ENCODE measurements at places on chromosomes 11 and 22. TPM values are rescaled to one million over a fixed set of nuclear protein-coding genes. Genes with fewer than 3 reads are reported as not detected.

TIMP3 gene
- total RNA-seq = 256 TPM

DNA sequence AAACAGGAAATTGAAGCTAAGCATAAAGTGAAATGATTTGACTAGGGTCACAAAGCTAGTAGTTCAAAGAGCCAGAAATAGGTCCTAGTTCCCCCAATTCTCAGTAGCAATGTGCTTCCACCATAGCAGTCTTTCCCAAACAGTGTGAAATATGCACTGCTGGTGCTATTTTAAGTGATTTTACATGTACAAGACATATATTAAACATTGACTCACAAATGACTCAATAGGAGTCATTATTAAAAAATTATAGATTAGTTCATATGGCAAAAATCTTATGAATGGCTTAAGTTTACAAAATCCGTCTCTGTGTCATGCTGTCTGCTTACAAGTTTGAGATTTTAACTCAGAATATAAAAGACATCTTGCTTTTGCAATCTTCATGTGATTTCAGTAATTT is 21.4 kb downstream of the KIF18A start:
- DNase-seq = no peak

DNA sequence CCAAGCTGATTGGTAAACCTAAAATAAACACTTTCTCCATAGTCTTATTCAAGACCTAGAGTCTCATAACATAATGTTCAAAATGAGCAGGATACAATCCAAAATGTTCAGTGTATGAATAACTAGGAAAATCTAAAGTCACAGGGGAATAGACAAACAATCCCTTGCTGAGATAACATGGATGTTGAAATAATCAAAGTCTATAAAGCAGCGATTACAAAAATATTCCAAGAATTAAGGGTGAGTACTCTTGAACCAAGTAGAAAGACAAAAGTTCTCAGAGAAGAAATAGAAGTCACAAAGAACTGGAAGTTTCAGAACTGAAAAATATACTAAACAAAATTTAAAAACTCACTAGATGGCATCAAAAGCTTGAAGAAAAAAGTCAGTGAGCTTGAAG is 561.0 kb downstream of the INSC start:
- no peak for DNase-seq

DNA sequence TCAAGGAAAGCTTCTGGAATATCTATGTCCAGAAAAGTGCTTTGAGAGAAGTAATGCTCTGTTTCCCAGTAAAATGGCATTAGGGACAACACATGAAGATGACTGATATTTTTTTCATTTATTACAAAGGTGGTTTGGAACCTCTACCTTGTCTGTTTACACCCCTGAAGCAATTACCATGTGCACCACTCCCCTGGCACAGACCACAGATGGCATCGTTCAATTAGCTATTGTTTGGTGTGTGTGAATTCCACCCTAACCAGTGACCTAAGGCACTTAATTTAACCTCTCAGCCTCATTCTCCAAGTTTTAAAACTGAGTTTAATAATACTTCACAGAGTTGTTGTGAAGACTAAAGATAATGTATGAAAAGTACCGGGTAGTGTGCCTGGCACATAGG is 127.6 kb upstream of the BMAL1 start:
- DNase-seq = no peak

DNA sequence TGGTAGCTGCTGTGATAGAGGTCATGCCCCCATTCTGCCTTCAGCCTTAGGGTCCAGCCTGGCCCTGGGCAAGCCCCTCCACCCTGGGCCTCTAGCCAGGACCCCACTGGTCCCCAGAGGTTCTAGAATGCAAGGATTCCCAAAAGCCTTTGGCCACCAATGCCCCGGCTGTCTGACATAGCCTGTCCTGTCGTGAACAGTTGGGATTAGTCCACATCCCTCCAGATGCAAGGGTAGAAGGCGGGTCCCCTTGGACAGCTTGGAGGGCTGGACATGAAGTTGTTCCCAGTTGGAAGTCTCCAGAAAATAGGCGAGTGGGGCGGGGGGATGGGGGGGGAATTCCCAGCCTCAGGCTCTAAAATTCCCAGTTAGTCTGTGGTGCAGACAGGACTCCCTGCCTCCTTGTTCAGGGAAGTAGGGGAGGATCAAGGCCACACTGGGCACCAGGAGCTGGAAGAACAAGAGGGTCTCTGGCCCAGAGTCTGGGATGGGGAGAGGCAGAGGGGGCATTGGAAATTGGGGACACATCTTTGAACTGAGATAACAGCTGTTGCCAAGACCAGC is 5.2 kb upstream of the ADORA2A start:
- DNase-seq = no peak

DNA sequence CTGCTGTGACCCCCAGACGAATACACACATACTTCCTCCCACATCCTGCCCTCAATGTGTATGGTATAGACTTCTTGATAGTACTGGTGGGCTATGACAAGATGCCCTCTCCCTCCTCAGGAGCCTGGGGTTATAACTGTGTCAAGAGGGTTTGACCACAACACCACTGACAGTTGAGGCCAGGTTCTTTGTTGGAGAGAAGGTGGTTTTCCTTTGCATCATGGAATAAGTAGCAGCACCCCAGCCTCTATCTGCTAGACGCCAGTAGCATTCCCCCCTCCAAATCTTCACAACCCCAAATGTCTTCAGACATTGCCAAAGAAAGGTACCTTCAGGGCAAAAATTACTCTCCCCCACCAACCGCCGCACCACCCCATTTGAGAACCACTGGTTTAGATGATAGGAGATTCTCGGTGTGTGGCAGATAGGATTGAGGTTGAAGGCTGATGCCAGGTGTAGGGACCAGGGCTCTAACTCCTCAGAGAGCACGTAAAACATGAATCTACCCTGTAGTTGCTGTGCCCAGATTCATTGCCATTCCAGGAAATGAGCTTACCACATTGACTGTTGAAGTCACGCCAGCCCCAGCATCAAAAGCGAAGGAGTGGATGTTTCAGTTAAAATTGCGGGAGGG is 5.5 kb upstream of the MYO18B start:
- no peak for DNase-seq

GRCh38 chr11:129574431-129574830 is 198.8 kb downstream of the BARX2 start:
- no peak for DNase-seq

- DNase-seq = peak; percentile 56
Measured at GRCh38 chr11:1671658-1672057, 25.3 kb upstream of the KRTAP5-6 start.

GRCh38 chr11:103637831-103638230 is 398.6 kb upstream of the DDI1 start:
- DNase-seq = no peak

DNA sequence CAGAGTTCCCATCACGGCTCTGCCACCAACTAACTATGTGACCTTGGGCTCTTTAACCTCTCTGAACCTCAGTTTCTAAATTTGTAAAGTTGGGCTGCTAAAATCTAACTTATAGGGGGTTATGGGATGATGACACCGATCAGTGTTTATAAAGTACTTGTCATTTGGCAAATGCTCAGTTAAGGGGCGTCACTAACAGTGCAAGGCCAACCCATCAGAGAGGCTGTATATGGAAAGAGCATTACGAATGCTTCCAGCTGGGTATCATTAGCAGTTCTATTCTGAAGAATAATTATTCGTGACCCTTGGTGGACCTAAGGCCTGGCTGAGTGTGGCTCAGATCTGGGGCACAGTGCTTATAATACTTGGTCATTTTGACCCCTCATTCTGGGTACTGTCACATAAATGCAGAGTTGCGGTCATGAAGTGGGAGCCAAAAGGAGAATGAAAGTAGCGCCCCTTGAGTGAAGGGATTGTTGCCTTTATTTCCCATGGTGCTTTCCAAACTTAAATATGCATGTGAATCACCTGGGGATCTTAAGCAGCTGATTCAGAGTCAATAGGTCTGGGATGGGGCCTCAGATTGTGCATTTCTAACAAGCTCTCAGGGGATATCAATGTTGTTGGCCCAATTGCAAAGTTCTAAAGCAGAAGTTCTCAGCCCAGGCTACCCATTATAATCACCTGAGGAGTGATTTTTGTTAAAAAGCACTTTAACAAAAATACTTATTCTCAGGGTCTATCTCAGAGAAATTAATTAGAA is 115.8 kb downstream of the CSNK2A3 start:
- DNase-seq = no peak

Data from lower leg skin (tissue), 4 donors.